Cardiac fibroblast (primary cell): ENCODE measurements at places on chromosomes 12 and 14.

GRCh38 chr12:18387706-18388105, 126.4 kb downstream of the PIK3C2G start:
- DNase-seq: no peak

DNA sequence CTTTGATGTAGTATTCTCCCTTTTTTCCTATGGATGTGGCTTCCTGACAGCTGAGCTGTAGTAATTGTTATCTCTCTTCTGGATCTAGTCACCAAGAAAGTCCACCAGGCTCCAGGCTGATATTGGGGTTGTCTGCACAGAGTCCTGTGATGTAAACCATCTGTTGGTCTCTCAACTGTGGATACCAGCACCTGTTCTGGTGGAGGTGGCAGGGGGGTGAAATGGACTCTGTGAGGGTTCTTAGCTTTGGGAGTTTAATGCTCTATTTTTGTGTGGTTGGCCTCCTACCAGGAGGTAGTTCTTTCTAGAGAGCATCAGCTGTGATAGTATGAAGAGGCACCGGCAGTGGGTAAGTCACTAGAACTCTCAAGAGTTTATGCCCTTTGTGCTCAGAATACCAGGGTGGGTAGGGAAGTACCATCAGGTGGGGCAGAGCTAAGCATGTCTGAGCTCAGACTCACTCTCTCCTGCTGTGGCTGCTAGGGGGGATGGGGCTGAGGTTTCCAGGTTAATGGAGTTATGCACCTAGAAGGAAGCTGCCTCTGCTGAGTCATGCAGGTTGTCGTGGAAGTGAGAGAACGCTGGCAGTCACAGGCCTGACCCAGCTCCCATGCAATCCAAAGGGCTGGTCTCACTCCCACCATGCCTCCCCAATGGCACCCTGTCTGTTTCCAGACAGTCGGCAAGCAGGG, 3.0 kb upstream of the TAS2R14 start:
- no peak for DNase-seq

- no peak for DNase-seq
Observed at GRCh38 chr14:61511558-61511948, 183.8 kb upstream of the HIF1A start.

DNA sequence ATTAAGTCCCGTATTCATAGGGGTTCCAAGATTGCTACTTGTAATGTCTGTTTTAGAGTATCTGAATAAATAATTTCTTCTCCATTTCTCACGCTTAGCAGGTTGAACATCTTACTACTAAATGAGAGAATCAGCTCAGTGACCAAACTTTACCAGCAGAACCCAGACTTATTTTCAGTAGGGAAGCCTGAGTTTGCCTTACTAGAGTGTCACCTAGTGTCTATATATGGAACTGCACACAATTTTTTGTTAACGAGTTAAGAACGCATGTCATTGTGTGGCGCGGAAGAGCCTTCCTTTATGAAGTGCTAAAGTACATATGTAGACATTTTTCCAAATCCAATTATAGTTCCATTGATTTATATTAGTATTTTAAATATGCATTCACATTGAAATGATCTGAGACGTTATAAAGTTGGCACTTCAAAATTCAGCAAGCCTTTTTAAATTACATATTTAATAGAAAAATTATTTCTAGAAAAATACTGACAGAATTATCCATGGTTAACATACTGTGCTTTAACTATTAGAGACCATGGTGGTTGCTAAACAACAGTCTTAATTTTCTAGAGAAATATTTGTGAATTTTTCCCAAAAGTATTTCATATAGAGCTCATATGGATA, 88.3 kb downstream of the RPS29 start:
- peak; percentile 88 for DNase-seq

DNA sequence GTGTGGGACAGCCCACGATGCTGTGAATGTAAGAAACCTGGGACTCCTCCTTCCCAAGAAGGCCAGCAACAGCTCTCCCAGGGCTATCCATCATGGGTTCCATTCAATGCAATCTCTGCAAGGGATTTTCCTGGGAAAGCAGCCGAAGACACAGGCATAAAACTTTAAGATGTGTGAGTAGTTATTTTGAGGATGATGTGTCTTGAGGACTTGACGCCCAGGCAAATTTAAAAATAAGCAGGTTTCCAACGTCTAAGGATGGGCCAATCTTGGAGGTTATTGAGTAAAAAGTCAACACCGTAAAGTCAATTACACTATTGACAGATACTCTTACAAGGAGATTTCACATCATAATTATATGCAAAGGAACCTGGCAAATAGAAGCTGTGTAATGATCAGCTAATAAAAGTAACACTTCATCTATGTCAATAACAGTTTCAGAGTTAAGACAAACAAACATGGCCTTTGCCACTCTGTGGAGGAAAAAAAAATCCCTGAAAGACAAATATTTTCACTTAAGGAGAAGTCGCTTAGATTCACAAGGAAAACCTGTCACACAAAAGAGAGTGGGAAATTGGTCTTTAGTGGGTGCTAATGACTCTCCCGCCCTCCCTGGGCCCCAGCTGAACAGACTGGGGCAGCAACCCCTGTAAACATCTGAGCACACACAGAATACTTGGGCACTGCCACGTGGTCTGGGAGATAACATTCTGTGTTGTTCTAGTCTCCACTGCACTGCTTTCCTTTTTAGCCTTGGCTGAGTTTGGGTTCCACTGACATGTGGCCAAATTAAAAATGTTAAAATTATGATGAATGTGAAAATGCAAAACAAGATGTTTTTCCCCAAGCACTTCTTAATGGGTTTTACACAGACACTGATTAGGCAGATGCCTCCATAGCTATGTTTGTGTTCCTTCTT, 240.9 kb downstream of the FOXN3 start:
- DNase-seq: no peak
